HepG2 (cell line): ENCODE measurements at places on chromosomes 1 and 21. TPM values are rescaled to one million over a fixed set of nuclear protein-coding genes. Genes with fewer than 3 reads are reported as not detected.
A peak's percentile ranks its signal among the peaks of the same experiment; 100 is the strongest.

DNA sequence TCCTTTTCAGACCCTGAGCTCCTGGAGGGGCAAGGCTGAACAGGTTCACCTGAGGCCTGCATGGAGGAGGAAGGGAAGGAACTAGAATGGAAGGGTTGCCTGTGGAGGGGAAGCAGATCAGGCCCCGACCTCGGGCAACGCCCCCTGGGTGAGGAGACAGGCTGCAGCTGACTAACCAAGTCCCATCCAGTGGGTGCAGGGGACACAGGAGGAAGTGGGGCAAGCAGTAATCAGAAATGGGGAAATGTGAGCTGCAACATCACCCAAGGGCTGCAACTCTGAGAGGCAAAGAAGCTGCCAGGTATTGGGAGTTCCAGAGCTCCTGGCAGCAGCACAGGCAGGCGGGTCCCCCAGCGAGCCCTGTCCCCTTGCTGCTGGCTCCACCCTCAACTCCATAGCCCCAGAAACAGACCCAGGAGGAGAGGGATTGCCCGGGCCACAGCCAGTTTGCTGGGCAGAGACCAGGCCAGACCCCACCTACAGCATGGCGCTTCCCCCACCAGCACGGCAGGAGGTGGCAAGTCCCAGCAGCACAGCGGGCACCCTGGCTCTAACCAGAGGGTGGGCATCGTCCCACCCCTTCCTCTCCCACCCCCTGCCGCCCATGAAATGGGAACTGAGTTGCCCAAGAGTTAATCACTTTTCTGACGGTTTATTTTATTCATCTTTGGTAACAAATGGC lies 38.5 kb downstream of the MRPL37 start:
- no peak for DNase-seq
- H3K27me3 ChIP-seq = no peaks in the 10 kb centered on the region
- no peak overlapping the region for H3K4me3 ChIP-seq
- peaks cover 12% of the 10 kb centered on the region for H3K4me1 ChIP-seq
- H3K36me3 ChIP-seq = peaks cover 12% of the 10 kb centered on the region
- no peak overlapping the region for H3K27ac ChIP-seq

KRTAP10-3 gene
- total RNA-seq = not detected in 2 replicates

DNA sequence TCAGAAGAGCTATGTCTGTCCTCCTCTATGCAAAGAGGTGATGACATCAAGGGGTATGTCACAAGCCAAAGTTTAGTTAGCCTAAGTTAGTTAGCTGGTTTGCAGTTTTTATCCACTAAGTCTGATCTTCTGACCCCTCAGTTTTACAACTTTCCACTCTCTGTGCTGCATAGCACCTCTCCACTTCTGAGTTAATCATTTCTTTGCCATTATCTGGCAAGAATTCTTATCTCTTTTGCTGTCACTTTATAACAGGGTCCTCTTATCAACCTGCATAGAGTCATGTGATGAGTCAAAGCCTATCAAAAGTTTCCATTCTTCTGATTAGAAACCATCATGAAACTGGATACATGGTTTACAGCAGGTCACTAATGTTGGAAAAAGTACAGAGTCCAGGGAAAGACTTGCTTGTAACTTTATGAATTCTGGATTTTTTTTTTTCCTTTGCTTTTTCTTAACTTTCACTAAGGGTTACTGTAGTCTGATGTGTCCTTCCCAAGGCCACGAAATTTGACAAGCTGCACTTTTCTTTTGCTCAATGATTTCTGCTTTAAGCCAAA lies at the start of gene NR5A2:
NR5A2 (plus strand) TSS at position 447 of the 560 bp plus-strand sequence. CDS start 138 bp downstream, outside the sequence.
- H3K27me3 ChIP-seq = peaks cover 32% of the 10 kb centered on the region
- peak within 1 kb of the TSS; percentile 70; the same call in 1 of the 2 replicates for H3K4me3 ChIP-seq
- no peaks in the 10 kb centered on the region for H3K36me3 ChIP-seq
- peak; percentile 39 for DNase-seq

- H3K4me1 ChIP-seq = peaks cover 30% of the 10 kb centered on the region
- no peak for DNase-seq
- H3K36me3 ChIP-seq = no peaks in the 10 kb centered on the region
- no peak overlapping the region for H3K27ac ChIP-seq
- no peak overlapping the region for H3K4me3 ChIP-seq
Observed at GRCh38 chr1:64974288-64974825, 8.0 kb upstream of the JAK1 start.

GRCh38 chr1:57843760-57844159 lies 419.9 kb upstream of the DAB1 start:
- no peak overlapping the region for H3K4me3 ChIP-seq
- no peaks in the 10 kb centered on the region for H3K27me3 ChIP-seq
- no peak for DNase-seq
- H3K27ac ChIP-seq = no peak overlapping the region
- H3K36me3 ChIP-seq = no peaks in the 10 kb centered on the region

DNA sequence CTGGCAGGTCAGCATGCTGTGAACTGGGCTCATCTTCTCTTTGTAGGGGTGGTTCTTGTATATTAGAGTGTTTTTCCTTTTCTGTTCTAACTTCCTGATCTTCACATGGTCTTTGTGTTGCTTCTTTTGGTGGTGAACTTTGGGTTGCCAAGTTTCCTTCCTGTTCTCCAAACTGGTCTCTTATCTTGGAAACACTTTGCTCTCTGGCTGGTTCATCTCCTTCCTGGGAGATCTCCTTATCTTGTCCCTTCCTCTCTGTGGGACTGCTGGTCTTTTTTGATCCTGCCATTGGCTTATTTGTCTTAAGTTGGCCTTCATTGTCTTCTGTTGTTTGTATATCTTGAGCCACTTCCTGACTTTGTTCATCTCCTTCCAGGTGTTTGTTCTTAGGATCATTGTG lies 2.1 kb downstream of the TCHHL1 start:
- DNase-seq = no peak
- no peaks in the 10 kb centered on the region for H3K4me1 ChIP-seq
- H3K4me3 ChIP-seq = no peak overlapping the region
- H3K27ac ChIP-seq = no peak overlapping the region

- no peaks in the 10 kb centered on the region for H3K27me3 ChIP-seq
- no peak overlapping the region for H3K27ac ChIP-seq
- no peaks in the 10 kb centered on the region for H3K36me3 ChIP-seq
- DNase-seq = no peak
- no peak overlapping the region for H3K4me3 ChIP-seq
Observed at GRCh38 chr1:95652423-95652965, 418.5 kb downstream of the RWDD3 start.

GRIK1 gene
- not detected in 2 replicates for total RNA-seq

DNA sequence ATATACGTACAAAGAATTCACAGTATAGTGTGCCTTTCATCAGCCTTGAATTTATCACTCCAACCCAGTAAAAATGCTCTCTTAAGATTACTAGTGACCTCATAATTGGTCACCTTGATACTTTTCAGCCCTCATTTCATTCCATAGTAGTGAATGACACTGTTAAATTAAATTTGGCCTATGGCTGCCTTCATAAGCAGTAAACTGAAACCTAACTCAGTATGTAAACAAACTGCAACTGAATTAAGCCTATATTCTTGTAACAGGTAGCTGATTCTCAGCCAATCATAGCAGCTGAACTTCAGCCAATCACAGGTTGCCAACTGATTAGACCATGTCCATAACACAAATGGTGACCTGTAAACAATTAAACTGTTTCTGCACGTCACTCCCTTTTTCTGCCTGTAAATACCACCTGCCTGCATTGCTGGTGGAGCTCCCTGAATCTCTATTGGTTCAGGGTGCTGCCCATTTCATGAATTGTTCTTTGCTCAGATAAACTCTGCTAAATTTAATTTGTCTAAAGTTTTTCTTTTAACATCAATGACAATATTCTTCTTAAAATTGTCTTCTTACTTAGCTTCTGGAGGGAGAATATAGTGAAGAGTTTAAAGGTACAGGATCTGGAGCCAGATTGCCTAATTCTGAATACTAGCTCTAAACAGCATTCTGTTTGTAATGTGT lies 24.0 kb upstream of the CAMSAP2 start:
- no peaks in the 10 kb centered on the region for H3K36me3 ChIP-seq
- no peak for DNase-seq
- H3K27ac ChIP-seq = no peak overlapping the region

GRCh38 chr1:56359056-56359455 lies 220.3 kb downstream of the PLPP3 start:
- no peak overlapping the region for H3K27ac ChIP-seq
- H3K4me3 ChIP-seq = no peak overlapping the region
- DNase-seq = no peak

GNAI3 gene
- 9.0 and 11.0 TPM in 2 replicates for total RNA-seq

GRCh38 chr1:210412240-210412639 lies 83.5 kb downstream of the HHAT start:
- no peak overlapping the region for H3K27ac ChIP-seq
- DNase-seq = no peak
- H3K27me3 ChIP-seq = no peaks in the 10 kb centered on the region
- no peak overlapping the region for H3K4me3 ChIP-seq
- no peaks in the 10 kb centered on the region; the same call in 1 of the 2 replicates for H3K4me1 ChIP-seq
- no peaks in the 10 kb centered on the region for H3K36me3 ChIP-seq

DNA sequence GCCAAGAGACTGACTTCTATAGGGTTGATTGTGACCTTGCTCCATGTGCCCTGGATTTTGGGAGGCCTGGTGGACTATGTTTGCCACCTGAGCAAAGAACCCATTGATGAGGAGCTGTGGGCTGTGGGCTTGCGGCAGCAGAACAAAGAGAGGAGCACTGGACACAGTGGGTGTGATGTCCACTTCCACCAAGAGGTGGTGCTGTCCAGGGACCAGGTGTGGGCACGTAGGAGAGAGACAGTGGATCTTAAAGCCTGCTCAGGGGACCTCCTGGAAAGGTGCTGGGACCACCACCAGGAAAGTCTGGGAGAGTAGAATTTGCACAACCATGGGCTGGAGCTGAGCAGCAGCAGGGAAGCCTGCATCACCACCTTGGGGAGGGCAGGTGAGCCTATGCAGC lies 106.7 kb upstream of the ETS2 start:
- no peak overlapping the region for H3K27ac ChIP-seq
- no peak overlapping the region for H3K4me3 ChIP-seq
- H3K36me3 ChIP-seq = no peaks in the 10 kb centered on the region
- no peaks in the 10 kb centered on the region for H3K4me1 ChIP-seq
- peak; percentile 19 for DNase-seq
- peaks cover 1% of the 10 kb centered on the region; the same call in 1 of the 2 replicates for H3K27me3 ChIP-seq

PLEKHA6 gene
- 10.8 and 11.4 TPM in 2 replicates for total RNA-seq

- no peak overlapping the region for H3K4me3 ChIP-seq
- no peak for DNase-seq
- no peaks in the 10 kb centered on the region for H3K4me1 ChIP-seq
- no peaks in the 10 kb centered on the region for H3K36me3 ChIP-seq
- no peak overlapping the region for H3K27ac ChIP-seq
- H3K27me3 ChIP-seq = no peaks in the 10 kb centered on the region
Observed at GRCh38 chr1:46084553-46085451, 47.6 kb downstream of the PIK3R3 start.

DNA sequence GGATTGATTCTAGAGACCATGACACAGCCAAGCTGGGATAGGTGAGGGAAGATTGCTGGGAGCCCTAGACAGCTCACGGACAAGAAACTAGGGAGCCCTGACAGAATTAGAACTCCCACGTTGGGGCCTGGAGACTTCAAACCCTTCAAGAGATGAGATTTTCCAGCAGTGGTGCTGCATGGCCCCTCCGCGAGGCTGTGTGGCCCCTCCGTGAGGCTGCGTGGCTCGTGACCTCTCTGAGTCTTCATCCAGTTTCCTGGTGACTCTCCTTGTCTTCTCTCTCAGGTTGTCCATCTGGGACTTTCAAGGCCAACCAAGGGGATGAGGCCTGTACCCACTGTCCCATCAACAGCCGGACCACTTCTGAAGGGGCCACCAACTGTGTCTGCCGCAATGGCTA lies 109.9 kb downstream of the LACTBL1 start:
- H3K4me1 ChIP-seq = no peaks in the 10 kb centered on the region
- H3K36me3 ChIP-seq = no peaks in the 10 kb centered on the region
- DNase-seq = no peak
- no peak overlapping the region for H3K27ac ChIP-seq
- H3K4me3 ChIP-seq = no peak overlapping the region
- H3K27me3 ChIP-seq = 0 out of 2 replicates have a peak, but pooled peaks cover under 1% of the 10 kb centered on the region

CITED4 gene
- 5.8 and 9.9 TPM in 2 replicates for total RNA-seq

- peak overlapping the region; percentile 45 for H3K27ac ChIP-seq
- no peaks in the 10 kb centered on the region for H3K36me3 ChIP-seq
- no peak for DNase-seq
- H3K4me3 ChIP-seq = no peak overlapping the region
- H3K4me1 ChIP-seq = peaks cover 54% of the 10 kb centered on the region
Observed at GRCh38 chr1:93906480-93906879, 2.8 kb downstream of the GCLM start.

GRCh38 chr1:113391649-113392271 lies 1.4 kb downstream of the MAGI3 start:
- H3K27me3 ChIP-seq = no peaks in the 10 kb centered on the region; the same call in 2 of the 3 replicates
- peak overlapping the region; percentile 89 for H3K4me3 ChIP-seq
- H3K36me3 ChIP-seq = no peaks in the 10 kb centered on the region
- H3K27ac ChIP-seq = peak overlapping the region; percentile 47
- peak; percentile 31 for DNase-seq
- peaks cover 52% of the 10 kb centered on the region for H3K4me1 ChIP-seq

RXFP4 gene
- total RNA-seq = 0.38 TPM in 1 of 2 replicates, not detected in the other

DNA sequence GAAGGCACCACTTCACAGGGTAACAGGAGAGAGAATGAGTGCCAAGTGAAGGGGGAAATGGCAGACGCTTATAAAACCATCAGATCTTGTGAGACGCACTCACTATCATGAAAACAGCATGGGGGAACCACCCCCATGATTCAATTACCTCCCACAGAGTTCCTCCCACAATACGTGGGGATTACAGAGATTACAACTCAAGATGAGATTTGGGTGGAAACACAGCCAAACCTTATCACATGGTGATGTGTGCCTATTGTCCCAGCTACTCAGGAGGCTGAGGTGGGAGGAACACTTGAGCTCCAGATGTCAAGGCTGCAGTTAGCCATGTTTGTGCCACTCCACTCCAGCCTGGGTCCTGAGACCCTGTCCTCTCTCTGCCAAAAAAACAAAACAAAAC lies 56.0 kb upstream of the DSCAM start:
- H3K36me3 ChIP-seq = no peaks in the 10 kb centered on the region
- DNase-seq = no peak
- no peak overlapping the region for H3K27ac ChIP-seq
- no peak overlapping the region for H3K4me3 ChIP-seq
- no peaks in the 10 kb centered on the region for H3K4me1 ChIP-seq
- no peaks in the 10 kb centered on the region for H3K27me3 ChIP-seq

- H3K27ac ChIP-seq = no peak overlapping the region
- no peak for DNase-seq
- peaks cover 34% of the 10 kb centered on the region for H3K4me1 ChIP-seq
- no peaks in the 10 kb centered on the region for H3K27me3 ChIP-seq
- H3K4me3 ChIP-seq = no peak overlapping the region
- H3K36me3 ChIP-seq = no peaks in the 10 kb centered on the region
Observed at GRCh38 chr21:44521928-44522752, 17.9 kb downstream of the KRTAP10-1 start.

B3GALT6 gene
- total RNA-seq = 9.2 and 14.2 TPM in 2 replicates

UBE2G2 gene
- total RNA-seq = 55.4 and 62.0 TPM in 2 replicates

SIM2 gene
- 0.53 TPM in 2 replicates for total RNA-seq

GRCh38 chr1:7572654-7573152 lies 198.4 kb upstream of the VAMP3 start:
- no peaks in the 10 kb centered on the region for H3K36me3 ChIP-seq
- H3K4me1 ChIP-seq = no peaks in the 10 kb centered on the region
- DNase-seq = no peak
- peaks cover 6% of the 10 kb centered on the region for H3K27me3 ChIP-seq
